Effector CD8-positive, alpha-beta T cell (primary cell): ENCODE measurements at places on chromosomes 3 and 15.
A peak's percentile ranks its signal among the peaks of the same experiment; 100 is the strongest.

- no peak for DNase-seq
These were observed 1.3 kb downstream of the IL17RE start for GRCh38 chr3:9903904-9904303.

- no peak for DNase-seq
These were observed 79.2 kb downstream of the SRGAP3 start for GRCh38 chr3:9169956-9170850.

GRCh38 chr15:61049028-61049427, 180.1 kb downstream of the RORA start:
- DNase-seq: no peak

- no peak for DNase-seq
These were observed 8.7 kb downstream of the ZDHHC19 start for GRCh38 chr3:196202516-196202970.

DNA sequence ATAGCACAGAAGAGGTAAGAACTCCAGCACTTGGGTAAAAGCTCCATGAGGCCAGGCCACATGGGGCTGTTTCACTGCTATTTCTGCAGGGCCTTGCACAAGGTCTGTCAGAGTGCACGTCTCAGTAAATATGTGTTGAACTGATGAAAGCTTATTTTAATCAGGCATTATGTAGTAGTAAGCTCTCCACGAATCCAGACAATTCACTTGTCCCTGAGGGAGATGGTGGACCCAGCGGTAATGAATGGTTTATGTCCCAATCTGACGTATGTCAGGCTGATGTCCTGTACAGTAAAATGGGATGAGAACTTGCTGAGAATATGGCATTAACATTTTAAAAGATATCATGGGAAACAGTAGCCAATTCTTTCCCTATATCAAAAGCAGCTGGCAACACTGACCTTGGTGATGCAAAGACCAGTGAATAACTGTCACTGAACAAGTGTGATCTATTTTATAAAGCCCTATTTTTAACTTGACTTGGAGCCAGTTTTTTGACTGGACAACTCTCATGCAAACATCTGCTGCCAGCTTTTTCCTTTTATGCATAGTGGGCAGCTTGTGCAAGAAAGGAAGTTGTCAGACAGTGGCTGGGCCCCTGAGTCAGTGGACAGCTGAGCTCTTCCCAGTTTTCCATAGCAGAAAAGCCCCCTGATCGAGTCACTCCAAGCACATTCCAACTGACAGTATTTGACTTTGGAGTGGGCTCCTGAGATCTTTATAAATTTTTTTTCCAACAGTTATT, 519.8 kb upstream of the MDFIC2 start:
- no peak for DNase-seq

DNA sequence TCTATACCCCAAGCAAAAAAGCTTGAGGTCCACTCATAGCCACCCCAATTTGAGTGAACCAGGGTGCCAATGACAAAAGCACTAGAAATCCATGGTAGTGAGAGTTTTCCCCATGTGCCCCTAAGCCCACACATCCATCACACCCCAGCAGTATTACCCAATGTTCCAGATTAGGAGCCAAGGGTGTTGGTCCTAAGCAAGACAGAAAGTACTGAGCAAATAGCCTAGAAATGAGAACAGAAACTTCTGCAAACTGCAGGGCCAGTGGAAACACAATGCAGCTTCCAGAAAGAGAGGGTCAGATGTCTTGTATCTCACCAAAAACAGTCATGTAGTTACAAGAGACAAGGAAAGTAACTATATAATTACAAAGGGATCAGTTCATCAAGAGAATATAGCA, 10.9 kb upstream of the OXTR start:
- DNase-seq: no peak

DNA sequence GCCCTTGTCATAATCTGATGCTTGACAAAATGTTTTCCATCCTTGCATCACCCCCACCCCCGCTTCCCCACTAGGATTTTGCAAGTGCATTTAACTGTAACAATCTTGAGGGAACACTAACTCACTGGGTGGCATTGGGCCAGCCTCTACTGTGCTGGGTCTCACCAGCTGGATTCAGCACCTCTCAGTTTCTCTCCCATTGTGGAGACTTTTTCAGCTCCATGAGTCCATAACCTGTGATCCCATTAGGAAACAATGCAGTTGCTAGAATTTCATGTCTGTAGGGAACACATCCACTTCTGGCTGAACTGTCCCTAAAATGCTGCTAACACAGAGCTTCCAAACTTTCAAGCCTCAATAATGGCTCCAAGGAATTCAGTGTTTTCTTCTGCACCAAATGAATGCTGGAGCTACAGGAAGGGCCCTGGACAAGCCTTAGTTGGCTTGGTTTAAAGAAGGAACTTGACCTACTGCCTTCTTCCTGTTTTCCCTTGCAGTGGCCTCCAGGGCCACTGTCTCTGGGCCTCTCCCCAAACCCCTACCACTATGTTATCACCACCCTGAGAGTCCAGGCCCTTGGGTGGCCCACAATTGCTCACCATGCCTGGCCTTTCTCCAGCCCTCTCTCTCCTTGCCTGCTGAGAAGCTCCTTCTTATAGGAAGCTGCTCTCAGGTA, 15.6 kb downstream of the CYP19A1 start:
- DNase-seq: no peak

- no peak for DNase-seq
These were observed 27.2 kb downstream of the BCL2A1 start for GRCh38 chr15:79943820-79944219.

DNA sequence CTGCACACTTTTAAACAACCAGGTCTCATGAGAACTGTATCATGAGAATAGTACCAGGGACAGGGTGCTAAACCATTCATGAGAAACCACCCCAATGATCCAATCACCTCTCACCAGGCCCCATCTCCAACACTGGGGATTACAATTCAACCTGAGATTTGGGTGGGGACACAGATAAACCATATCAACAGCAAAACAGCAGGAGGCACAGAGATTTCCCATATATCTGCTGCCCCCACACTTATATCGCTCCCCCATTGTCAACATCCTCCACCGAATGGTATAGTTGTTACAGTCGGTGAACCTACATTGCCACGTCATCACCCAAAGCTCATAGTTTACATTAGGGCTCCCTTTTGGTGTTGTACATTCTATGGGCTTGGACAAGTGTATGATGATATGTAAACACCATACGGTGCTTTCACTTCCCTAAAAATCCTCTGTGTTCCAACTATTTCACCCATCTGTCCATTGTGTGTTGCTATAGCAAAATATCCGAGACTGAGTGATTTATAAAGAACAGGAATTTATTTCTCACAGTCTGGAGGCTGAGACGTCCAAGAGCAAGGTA, 224.8 kb downstream of the FAM43A start:
- DNase-seq: no peak

DNA sequence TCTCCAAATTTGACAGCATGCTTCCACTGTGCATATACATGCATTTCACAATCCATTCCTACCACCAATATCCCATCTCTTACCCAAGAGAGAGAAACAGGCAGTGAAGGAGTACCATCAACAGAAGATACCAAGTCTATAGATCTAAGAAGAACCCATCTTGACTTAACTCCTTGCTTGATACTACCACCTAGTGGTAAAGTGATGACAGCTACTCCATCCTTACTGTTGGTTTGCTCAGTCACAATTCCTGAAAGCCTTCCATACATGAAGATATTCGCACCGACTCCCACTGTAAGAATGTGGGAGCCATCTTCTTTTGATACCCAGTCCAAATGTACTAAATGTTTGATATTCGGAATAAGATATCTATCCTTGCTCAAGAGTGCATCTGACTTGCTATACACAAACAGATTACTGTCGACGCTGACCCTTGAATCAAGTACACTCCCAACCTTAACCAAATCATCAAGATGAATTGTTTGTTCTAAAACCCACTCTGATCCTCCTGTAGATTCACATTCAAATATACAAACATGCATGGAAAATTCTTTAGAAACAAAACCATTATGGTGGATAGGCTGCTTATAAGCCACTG, 123.1 kb downstream of the DMXL2 start:
- no peak for DNase-seq

DNA sequence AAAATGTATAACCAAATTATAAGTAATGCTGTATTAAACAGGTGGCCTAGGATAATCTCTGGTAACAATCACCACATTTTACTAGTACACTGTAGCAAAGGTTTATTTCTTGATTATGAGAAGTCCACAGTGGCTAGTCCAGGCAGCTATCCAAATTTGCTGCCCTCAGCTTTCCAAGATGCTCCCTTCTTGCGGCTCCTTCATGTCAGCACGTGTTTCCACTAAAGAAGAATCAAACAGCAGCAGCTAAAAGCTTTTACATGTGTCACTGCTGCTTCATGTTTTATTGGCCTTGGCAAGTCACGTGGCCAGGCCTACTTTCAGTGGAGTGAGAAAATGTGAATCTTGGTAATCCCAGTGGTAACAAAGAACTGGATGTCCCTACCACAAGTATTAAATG, 5.6 kb upstream of the RBMS3 start:
- DNase-seq: no peak

GRCh38 chr3:184099806-184100686, 3.2 kb downstream of the HTR3E start:
- no peak for DNase-seq

GRCh38 chr15:42611532-42611931, 36.1 kb downstream of the STARD9 start:
- DNase-seq: no peak

GRCh38 chr15:81011593-81011992, 10.9 kb downstream of the TLNRD1 start:
- DNase-seq: no peak

GRCh38 chr3:184354121-184354728, 7.2 kb downstream of the CLCN2 start:
- DNase-seq: peak; percentile 55

GRCh38 chr3:164752812-164753211, 325.5 kb downstream of the SI start:
- DNase-seq: no peak

DNA sequence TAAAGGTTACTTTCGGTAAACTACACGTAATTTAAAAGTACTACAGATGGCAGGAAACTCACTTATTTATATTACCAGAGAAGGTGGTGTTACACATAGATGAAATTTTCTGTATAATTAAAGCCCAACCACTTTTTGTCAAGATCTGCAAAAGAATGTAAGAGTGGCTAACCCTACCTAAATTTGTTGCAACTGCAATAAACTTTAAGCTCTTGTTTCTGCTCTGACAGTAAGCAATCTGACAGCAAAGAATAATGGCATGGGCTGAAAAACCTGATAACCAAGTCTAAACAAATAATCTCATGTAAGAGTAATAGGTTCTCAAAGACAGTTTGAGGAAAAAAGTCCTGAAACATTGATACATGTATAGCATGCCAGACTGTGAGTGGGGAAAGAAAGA, 897.3 kb downstream of the TUSC7 start:
- no peak for DNase-seq

- DNase-seq: no peak
These were observed 13.4 kb upstream of the NPHP3 start for GRCh38 chr3:132735589-132735988.

GRCh38 chr3:66140743-66141372, 79.9 kb upstream of the SLC25A26 start:
- DNase-seq: no peak

GRCh38 chr3:13075986-13076654, 2.9 kb upstream of the IQSEC1 start:
- DNase-seq: no peak

GRCh38 chr3:60588806-60589205, 662.4 kb downstream of the FHIT start:
- DNase-seq: no peak

DNA sequence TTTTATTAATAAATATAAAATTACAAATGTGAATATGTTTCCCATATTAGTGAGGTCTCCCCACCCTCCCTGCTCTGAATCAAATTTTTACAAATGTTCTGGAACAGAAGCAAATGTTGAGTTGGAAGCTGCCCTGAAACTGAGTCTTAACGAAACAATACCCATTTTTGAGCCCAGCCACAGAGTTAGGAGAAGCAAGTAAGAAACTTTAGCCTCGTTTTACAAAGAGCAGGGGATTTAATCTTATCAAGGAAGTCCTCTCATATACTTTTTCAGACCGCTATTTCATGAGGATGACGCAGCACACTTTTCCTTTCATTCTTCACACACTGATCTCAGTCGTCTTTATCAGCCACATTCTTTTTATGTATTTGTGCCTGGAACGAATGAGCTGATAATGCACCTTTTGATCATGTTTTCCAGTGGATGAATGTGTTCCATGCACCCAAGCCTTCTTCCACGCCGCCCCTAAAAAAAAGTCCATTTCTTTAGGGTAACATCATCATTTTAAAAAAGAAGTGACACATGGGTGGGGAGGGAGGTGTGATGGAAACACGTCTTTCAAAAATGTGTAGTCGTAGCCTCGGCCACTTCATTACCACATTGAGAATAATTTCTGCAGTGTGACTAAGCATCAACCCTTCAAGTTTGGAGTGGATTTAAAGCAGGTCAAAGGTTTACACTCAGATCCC, 48.1 kb downstream of the SETMAR start:
- DNase-seq: no peak
